ENCODE measurements at places on chromosomes 3 and 15.

DNA sequence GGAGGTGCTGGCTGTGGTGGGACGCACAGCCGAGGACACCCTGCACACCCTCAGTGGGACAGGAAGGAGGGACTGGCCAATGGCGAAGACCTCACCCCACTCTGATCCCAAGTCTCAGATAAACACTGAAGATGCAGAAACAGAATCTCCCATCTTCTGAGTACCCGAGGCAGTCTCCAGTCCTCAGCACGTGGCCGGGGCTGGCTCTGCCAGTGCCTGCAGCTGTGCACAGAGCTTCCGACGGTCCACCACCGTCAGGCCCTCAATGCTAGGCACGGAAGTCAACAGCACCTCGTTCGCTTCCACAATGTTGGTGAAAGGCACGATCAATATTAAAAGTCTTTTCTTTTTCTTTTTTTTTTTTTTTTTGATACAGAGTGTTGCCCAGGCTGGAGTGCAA is 16.8 kb upstream of the OCA2 start:
- no peak for DNase-seq

- DNase-seq = no peak
These were observed 195.4 kb downstream of the GOLGA6L6 start for GRCh38 chr15:20346082-20346805.

DNA sequence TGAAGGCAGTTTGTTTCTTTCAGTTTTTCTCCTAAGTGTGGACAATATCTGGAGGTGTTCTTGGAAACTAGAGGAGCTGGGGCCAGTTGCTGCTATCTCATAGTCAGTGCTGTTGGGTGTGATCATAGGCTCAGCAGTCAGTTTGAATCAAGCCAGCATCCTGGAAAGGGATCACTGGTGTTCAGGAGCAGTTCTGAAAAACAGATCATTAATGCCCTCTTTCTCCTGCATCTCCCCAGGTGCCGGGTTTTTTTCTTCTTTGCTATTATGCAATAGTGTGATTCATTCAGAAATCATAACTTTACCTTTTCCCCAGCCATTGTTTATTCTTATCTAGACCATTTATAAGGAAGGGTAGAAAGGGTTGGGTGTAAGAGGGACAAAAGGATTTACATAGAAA is 24.0 kb downstream of the LNP1 start:
- DNase-seq = no peak

DNA sequence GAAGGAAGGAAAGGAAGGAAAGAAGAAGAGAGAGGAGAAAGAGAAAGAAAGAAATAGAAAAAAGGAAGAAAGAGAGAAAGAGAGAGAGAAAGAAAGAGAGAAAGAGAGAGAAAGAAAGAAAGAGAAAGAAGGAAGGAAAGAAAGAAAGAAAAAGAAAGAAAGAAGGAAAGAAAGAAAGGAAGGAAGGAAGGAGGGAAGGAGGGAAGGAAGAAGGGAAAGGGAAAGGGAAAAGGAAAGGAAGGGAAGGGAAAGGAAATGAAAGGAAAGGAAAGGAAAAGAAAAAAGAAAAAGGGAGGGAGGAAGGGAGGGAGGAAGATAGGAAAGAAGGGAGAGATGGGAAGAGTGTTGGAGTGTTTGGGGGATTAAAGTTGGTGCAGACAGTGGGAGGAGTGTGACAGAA is 450.1 kb downstream of the GBE1 start:
- no peak for DNase-seq

GRCh38 chr3:12345584-12346494 is 57.0 kb downstream of the PPARG start:
- DNase-seq = no peak

Data from NCI-H1105 treated with DMSO at 0.1 percent for 48 hours (cell line).